ENCODE measurements at places on chromosomes 6 and 20.

DNA sequence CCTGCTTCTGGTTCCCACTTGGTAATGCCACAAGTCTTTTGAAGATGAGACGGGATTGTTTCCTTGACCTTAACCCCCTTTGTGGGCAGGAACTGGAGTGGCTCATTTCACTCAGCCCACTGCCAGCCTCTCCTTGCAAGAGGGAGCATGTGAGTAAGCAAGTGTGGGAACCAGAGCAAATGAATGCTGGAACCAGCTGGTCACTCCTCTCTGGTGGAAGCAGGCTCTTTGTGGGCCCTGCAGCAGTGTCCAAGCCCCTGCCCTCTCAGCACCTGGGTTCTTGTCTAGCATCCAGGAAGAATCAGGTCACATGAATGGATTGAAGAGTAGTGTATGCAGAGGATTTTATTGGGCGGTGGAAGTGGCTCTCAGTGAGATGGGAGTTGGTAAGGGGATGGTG, 944.5 kb downstream of the QKI start:
- DNase-seq, result no peak

DNA sequence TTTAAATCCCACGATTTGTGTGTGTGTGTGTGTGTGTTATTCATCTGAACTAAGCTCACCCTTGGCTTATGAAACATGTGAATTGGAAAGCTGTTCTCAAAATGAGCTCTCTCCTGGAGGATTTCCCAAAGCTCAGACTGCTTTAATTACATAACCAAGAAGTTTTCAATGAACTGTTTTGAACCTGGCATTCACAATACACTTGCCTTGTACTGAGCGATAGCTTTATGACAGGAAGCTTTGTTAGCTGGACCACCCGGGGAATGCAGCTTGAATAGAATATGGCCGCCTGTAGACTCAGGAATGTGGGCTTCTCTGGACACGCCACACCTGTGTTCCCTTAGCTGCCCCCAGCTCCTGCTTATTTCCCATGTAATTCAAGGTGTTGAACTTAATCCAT, 71.4 kb upstream of the PREP start:
- no peak for DNase-seq

GRCh38 chr6:40585223-40585622, 1.9 kb downstream of the LRFN2 start:
- DNase-seq, result no peak

- DNase-seq, result no peak
Observed at GRCh38 chr20:24751551-24751950, 197.5 kb upstream of the CST7 start.

GRCh38 chr20:50394569-50394968, 115.6 kb upstream of the PTPN1 start:
- no peak for DNase-seq

- DNase-seq, result no peak
Observed at GRCh38 chr6:80126657-80127345, 20.3 kb downstream of the BCKDHB start.

DNA sequence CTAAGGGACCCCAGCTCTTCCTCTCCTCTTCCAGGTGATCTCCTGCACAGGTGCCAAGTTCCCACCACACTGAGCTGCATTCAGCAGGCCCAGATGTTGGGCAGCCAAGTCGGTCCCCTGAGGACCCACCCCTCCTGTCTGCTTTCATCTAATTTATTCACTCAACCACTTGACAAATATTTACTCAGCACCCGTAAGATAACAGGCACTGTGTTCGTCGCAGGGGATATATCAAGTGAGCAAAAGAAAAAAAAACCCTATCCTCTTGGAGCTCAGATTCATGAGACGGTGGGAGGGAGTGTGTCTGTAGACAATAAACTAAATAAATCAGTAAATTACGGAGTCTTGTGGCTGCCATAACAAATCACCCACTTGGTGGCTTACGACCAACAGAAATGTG, 143.6 kb downstream of the MRPL14 start:
- no peak for DNase-seq

GRCh38 chr6:3176562-3177355, 19.4 kb upstream of the TUBB2A start:
- no peak for DNase-seq

DNA sequence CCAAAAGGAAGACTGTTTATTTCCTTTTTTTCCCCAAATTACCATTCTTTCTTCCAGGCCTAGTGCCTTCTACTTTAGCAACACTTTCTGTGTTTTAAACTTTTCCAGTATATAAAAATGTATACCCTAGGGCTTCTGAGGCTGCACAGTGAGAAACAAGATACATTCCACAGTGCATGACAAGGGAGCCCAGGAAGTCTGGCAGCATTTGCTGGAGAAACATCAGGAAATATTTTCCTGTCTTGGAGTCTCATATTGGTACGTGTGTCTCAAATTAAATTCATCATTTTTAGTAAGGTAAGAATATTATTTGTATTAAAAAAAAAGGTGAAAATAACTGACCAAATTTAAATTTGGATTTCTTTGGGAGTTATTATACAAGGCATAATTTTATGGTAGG, 662.6 kb downstream of the RFPL4B start:
- no peak for DNase-seq

- no peak for DNase-seq
Observed at GRCh38 chr6:83436674-83437073, 5.8 kb upstream of the ME1 start.

GRCh38 chr6:20092071-20092566, 120.2 kb downstream of the MBOAT1 start:
- DNase-seq, result no peak

DNA sequence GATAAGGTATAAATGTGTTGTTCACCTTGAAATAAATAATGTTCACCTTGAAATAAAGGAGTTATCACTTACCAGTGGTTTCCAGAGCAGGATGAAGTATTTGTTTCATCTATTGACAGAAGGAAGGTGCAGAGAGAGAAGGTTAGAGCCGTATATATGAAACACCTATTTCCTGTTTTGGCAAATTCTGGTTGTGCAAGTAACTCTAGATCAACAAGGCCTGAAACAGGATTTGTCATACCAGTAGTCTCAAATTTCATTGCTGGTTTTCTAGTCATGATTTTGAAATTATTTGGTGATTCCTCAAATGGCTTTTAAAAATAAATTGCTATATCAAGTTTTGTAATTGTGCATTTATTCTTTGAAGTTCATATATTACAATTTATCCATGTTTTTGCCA, at the start of gene CRISP3:
Gene CRISP3 (minus strand): TSS at position 130 of the 400 bp plus-strand sequence. CDS start 21 bp downstream, at position 109.
- no peak for DNase-seq

DNA sequence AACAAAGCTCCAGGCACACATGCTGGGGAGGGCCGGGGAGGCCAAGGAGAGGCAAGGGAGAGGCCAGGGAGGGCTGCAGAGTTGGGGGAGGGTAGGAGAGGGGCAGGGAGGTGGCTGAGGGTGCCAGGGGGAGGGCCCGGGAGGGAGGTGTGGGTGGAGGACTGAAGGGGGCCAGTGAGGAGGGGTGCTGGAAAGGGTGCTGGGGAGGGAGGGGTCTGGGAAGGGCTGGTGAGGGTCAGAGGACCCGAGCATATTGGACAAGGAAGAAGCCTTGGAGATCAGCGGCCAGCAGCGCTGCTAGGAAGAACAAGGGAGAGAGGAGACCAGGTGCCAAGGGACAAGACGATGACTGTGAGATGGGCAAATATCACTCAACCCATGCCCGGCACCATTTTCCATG, 49.7 kb upstream of the GPR31 start:
- no peak for DNase-seq

DNA sequence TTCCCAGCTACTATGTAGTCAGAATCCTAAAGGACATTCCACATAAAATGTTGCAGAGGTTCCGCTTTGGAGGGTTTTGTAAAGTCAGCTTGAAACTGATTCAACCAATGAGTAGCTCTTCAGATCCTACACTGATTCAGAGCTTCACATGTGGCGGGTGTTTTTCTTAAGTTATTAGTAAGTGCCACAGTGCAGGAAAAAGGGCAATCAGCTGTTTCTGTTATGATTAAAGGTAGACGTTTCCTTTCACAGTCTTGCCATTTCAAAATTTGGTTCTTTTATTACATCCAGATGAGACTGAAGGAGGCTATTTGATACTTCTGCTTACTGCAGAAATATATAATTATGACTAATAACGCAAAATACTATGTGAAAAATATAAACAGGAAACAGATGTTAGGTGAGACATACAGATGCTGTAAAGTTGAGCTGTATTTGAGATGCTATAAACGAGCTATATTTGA, 443.9 kb downstream of the CDKAL1 start:
- no peak for DNase-seq

- DNase-seq, result no peak
Observed at GRCh38 chr6:65126667-65127066, 580.4 kb downstream of the EYS start.

DNA sequence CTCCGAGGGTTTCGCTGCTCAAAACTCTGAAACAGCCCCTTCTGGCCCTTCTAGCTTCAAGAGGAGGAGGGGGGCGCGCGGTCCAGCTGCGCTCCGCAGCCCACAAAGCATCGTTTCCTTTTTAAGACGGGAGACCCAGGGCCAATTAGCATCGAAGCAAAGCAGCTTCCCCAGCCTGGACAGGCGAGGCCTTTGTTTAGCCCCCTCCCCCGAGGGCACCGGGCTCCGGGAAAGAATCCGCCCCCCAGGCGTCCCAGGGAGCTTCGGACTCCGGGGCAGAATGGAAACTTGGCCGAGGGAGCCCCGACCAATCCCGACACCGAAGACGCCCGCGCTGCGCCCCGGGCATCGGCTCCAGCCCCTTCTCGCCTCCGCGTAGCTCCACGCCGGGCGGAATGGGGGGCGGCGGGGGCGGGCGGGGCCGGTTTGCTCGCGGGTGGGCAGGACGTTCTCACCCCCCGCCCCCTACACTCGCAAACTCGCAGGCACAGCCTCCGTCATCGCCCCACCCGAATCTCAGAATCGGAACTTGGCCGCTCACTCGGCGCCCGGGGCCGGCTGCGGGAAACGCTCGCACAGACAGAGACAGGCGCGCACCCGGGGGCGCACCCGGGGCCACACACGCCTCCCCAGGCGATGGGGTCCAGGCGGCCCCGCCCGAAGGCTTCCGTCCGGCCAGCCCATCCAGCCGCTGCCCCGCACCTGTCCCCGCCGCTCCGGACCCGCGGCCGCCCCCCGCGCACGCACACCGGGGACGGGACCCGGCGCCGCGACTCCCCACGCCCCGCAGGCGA, 628 bp downstream of the NKAIN4 start:
- DNase-seq, result no peak

GRCh38 chr6:78347191-78347916, 520.0 kb upstream of the IRAK1BP1 start:
- no peak for DNase-seq

- DNase-seq, result no peak
Observed at GRCh38 chr20:63850689-63851547, 10.4 kb upstream of the ABHD16B start.

- no peak for DNase-seq
Observed at GRCh38 chr6:105907991-105908390, 178.1 kb upstream of the PRDM1 start.

GRCh38 chr6:42545226-42545773, 18.5 kb upstream of the UBR2 start:
- DNase-seq, result no peak

GRCh38 chr20:38559764-38560163, 21.2 kb upstream of the ADIG start:
- no peak for DNase-seq

DNA sequence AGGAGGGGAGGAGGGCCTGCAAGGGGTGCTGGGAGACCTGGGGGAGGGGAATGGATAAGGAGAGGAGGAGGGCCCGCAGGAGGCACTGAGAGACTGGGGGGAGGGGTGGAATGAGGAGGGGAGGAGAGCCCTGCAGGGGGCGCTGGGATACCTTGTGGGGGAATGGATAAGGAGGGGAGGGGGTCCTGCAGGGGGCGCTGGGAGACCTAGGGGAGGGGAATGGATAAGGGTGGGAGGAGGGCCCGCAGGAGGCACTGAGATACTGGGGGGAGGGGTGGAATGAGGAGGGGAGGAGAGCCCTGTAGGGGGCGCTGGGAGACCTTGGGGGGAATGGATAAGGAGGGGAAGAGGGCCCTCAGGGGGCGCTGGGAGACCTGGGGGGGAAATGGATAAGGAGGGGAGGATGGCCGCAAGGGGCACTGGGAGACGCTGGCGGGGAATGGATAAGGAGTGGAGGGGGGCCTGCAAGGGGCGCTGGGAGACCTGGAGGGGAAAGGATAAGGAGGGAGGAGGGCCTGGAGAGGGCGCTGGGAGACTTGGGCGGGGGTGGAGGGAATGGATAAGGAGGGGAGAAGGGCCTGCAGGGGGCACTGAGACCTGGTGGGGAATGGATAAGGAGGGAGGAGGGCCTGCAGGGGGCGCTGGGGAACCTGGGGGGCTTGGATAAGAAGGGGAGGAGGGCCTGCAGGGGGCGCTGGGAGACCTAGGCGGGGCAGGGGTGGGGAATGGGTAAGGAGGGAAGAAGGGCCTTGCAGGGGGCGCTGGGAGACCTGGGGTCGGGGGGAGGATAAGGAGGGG, 1.3 kb upstream of the CTCFL start:
- DNase-seq, result no peak

- no peak for DNase-seq
Observed at GRCh38 chr20:33554914-33555420, 65.1 kb downstream of the CBFA2T2 start.

- DNase-seq, result no peak
Observed at GRCh38 chr6:119234457-119234856, 115.1 kb downstream of the MAN1A1 start.

GRCh38 chr20:722822-723644, 45.3 kb downstream of the SLC52A3 start:
- DNase-seq, result no peak

DNA sequence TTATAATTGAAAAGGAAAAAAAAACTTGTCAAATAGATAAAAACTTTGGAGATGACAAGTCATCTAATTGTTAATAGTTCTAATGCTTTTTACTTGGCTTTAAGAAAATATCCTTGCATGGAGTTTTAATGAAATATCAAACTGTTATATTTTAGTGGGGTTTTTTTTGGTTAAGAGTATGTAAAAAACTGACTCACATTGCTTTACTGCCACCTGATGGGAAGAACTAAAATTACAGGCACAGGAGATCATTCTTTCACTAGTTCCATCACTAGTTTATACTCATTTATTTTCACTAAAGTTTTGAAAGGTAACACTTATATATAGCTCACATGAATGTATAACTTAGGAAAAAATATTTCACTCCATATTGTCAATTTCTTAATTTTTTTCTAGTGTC, 309.1 kb downstream of the LMBRD1 start:
- DNase-seq, result no peak

- DNase-seq, result no peak
Observed at GRCh38 chr20:33006776-33007375, 628 bp upstream of the BPIFB2 start.

DNA sequence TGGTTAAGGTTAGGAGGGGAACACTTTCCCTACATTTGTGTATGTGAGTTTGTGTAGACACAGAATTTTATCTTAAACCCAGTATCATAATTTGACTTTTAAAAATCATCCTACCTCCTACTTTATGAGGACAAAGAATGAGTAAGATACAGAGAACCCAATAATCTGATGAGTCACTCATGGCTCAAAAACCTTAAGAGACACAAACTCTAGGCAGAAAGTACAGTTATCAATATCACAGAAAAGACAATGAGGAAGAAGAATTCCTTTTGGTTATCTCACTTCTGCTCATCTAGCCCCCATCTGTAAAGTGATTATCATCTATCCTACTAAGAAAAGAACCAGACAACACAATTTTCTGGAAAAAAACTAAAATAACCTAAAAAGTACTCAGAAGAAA, 87.7 kb downstream of the EPB41L2 start:
- no peak for DNase-seq

GRCh38 chr6:36956446-36956820, 1.9 kb downstream of the PI16 start:
- DNase-seq, result no peak

GRCh38 chr6:168655462-168656152, 214.6 kb downstream of the SMOC2 start:
- DNase-seq, result no peak

GRCh38 chr6:35317483-35318195, 20.0 kb downstream of the DEF6 start:
- no peak for DNase-seq

Data from cortex of kidney (tissue), 1 donor.